Activated naive CD4-positive, alpha-beta T cell treated with Interleukin-2 at 50 U/mL for 16 hours (primary cell): ENCODE measurements at places on chromosomes 7 and 10.

- DNase-seq = no peak
Measured at GRCh38 chr7:23234569-23235296, 11.8 kb upstream of the GPNMB start.

DNA sequence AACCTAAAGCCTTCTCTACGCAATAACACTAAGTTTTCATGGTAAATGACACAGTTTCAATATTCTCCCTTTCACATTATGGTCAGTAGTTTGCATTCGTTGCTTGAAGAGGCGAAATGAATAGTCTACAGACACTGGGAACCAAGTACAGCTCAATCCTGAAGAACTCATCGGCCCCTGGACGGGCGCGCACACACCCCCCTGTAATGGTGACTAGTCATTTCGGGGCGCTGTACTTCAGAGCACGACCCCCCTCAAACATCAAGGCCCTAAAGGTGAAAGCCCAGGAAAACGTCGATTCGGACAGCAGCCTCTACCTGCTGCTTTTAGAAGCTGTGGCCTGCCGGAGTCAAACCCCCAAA is 1.0 kb downstream of the NT5C2 start:
- no peak for DNase-seq

DNA sequence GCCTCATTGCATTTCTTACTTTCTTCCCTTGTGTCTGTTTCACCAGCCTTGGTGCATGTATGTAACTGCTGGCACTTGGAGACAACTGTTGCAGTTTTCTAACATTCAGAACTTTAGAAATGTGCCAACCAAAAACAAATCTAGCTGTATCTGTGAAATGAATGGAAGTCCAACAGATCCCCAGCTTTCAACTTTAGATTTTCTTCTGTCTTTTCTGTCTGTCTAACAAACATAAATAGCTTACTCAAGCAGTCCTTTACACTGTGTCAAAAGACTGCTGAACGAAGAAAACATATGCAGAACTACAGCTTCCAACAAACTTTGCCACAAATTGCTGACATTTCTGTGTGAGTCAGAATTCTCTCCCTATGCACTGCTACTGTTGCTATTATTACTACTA is 30.9 kb downstream of the SORCS1 start:
- no peak for DNase-seq

GRCh38 chr7:78510580-78511188 is 712.1 kb downstream of the PHTF2 start:
- DNase-seq = no peak

DNA sequence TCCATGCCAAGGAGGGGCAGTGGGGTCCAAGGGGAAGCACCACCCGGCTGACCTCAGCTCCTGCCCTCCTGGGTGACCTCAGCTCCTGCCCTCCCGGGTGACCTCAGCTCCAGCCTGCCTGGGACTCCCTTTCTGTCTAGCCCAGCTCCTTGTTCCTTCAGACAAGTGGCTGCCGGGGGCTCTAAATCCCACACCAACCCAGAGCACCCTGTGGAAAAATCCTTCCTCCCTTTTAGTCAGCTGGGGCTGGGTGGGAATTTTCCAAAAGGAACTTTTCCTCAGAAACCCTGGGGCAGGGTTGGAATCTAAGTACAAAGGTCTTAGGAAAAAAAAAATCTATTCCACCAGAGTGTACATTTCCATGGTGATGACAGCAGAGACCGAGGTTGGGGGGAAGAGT is 36.3 kb downstream of the AKR1B1 start:
- no peak for DNase-seq

GRCh38 chr7:3806516-3806915 is 505.5 kb downstream of the SDK1 start:
- DNase-seq = no peak

GRCh38 chr10:4229106-4229505 is 444.1 kb upstream of the KLF6 start:
- no peak for DNase-seq

GRCh38 chr7:68063171-68063570 is 1066.5 kb downstream of the TYW1 start:
- DNase-seq = no peak

- no peak for DNase-seq
Measured at GRCh38 chr10:101388676-101389276, 34.8 kb downstream of the BTRC start.

DNA sequence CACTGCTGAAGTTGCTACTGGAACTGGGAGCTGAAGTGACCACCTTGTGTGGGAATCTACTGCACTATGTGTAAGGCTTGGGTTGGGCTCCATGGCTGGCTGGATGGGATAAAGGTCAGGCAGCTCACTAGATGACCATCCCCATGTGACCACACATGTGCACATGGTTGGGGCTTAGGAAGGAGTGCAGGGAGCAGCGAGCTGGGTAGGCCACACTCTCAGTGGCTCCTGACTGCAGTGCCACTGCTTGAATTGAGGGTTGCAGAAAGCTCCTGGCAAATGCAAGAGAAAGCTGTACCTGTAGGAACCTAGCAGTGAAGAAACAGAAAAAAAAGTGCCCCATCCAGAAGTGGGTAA is 47.5 kb upstream of the AMPH start:
- DNase-seq = no peak

DNA sequence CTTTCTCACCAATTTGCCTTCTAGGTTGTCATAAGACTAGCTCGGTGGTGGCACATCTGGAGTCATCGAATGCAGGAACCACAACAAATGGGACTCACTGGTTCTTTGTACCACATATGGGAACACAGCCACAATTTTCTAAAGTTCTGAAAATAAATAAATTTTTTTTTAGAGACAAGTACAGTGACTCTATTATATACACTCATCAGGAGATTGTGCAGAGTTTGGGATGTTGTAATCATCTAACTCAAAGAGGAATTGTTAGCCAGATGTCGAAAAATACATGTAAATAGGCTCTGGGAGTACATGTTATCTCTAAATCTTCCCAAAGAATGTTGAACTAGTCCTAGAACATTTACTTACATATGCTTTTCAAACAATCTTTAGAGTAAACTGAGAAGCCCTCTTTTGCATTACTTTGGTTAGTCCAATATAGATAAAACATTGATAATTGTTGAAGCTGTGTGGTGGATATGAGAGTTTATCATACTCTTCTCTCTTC is 19.6 kb upstream of the SEPTIN7 start:
- no peak for DNase-seq

DNA sequence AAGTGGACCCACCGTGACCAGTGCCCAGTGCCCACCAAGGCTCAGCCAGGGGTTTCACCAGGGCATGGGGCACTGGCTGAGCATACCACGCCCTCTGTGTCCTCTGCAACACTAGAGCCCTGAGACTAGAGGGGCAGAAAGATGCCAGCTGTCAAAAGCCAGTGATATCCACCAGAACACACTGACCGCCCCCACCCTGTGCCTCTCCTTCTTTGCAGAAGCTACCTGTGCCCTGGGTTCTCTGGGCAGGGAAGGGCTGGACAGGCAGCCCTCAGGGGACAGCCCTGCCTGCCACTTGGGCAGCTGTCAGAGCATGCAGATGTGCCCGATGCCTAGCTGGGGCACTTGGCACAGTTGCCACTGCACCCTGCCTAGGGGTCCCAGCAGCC is 494 bp downstream of the VSIR start:
- DNase-seq = no peak

DNA sequence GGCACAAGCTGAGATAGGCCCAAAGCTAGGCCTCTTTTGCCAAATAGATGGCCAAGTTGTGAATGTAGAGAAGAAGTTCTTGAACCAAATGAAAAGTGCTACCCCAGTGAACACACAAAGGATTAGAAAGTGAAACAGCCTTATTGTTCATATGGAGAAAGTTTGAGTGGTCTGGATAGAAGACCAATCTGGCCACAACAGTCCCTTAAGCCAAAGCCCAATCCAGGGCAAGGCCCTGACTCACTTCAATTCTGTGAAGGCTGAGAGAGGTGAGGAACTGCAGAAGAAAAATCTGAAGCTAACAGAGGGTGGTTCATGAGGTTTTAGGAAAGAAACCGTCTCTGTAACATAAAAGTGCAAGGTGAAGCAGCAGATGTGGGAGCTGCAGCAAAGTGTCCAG is 18.7 kb upstream of the ATP6V0A4 start:
- DNase-seq = no peak

DNA sequence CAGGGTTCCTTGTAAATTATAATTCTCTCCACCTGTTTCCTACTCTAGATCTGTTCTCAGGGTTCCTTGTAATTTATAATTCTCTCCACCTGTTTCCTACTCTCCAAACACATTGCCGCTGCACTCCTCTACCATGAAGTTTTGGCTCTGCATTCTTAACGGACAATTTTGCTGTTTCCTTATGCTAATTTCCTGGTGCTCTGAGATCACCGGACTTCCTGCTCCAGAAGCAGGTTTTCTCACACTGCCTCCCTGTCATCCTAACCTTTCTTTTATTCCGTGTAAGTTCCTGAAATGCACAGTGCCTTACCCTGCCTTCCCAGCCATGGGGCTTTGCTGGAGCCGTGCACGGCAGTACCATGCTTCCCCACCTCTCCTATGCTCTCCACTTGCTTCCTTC is 256.8 kb downstream of the PLXNA4 start:
- no peak for DNase-seq

DNA sequence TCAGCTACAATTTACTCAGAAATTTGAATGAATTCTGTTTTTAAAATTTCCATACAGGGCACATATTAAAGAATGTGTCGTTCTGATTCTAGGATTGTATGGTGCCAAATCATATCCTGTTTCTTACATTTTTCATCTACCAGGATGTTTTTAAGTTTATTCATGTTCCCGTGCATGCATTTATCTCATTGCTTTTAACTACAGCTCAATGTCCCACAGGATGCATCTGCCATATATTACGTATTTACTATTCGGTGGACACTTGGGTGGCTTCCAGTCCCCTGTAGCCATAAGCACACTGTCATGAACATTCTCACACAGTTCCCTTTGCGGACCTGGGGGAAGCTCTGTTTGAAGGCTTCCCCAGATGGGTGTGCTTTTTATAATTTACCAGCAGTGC is 122.3 kb downstream of the CCDC71L start:
- DNase-seq = no peak

GRCh38 chr7:127751490-127752448 is 99.8 kb downstream of the SND1 start:
- DNase-seq = no peak

GRCh38 chr10:96860631-96861277 is 28.7 kb downstream of the LCOR start:
- DNase-seq = no peak

DNA sequence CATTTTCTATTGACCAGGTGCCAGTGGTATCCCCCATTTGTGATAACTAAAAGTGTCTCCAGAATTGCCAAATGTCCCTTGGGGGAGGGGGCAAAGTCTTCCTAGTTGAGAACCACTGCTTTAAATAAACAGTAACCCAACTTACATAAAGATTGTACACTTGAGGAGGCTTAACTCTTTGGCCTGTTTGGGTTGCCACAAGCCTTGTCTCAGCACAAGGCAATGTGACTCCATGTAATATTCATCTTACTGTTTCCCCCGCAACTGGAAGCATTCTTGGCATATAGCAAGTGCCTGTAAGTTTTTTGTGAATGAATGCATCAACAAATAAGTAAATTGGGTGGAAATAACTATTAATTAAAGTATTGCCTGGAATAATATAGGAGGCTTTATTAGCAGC is 108.3 kb downstream of the ANK3 start:
- DNase-seq = no peak

DNA sequence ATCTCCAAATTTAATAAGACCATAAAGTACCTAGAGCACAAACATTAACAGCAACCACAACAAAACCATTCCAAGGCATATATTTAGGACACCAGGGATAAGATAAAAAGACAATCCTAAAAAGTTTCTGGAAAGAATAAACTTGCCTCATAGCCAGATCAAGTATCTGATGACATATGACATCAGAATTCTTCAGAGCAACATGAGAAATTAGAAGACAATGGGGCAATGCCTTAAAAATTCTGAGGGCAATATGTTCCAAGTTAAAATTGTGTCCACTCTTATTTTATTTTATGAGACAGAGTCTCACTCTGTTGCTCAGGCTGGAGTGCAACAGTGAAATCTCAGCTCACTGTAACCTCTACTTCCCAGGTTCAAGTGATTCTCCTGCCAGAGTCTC is 2.8 kb downstream of the EFCAB10 start:
- no peak for DNase-seq
